ENCODE measurements at places on chromosomes 1 and 21. TPM values are rescaled to one million over a fixed set of nuclear protein-coding genes. Genes with fewer than 3 reads are reported as not detected.

HHIPL2 gene
- 0.52 TPM for total RNA-seq

HSD3B2 gene
- not detected for total RNA-seq

OR2L13 gene
- total RNA-seq, result not detected

PADI2 gene
- total RNA-seq, result 3.7 TPM

TAF1A gene
- total RNA-seq, result 13.3 TPM

SASS6 gene
- 17.0 TPM for total RNA-seq

RPTN gene
- total RNA-seq, result not detected

TRIM58 gene
- total RNA-seq, result 3.4 TPM

TNFAIP8L2 gene
- total RNA-seq, result not detected

C1orf167 gene
- 1.7 TPM for total RNA-seq

ZFYVE9 gene
- total RNA-seq, result 26.5 TPM

HMGCS2 gene
- not detected for total RNA-seq

PLCH2 gene
- total RNA-seq, result 0.31 TPM

OR10J1 gene
- not detected for total RNA-seq

KCNJ9 gene
- total RNA-seq, result 0.08 TPM

WDR64 gene
- total RNA-seq, result not detected

RAB29 gene
- total RNA-seq, result 9.1 TPM

All from GM23338 (cell line).